Sigmoid colon (tissue), 7 donors: ENCODE measurements at places on chromosomes 2 and 18. TPM values are rescaled to one million over a fixed set of nuclear protein-coding genes. Genes with fewer than 3 reads are reported as not detected.

Gene ALKAL2
- total RNA-seq: 2.7 TPM

DNA sequence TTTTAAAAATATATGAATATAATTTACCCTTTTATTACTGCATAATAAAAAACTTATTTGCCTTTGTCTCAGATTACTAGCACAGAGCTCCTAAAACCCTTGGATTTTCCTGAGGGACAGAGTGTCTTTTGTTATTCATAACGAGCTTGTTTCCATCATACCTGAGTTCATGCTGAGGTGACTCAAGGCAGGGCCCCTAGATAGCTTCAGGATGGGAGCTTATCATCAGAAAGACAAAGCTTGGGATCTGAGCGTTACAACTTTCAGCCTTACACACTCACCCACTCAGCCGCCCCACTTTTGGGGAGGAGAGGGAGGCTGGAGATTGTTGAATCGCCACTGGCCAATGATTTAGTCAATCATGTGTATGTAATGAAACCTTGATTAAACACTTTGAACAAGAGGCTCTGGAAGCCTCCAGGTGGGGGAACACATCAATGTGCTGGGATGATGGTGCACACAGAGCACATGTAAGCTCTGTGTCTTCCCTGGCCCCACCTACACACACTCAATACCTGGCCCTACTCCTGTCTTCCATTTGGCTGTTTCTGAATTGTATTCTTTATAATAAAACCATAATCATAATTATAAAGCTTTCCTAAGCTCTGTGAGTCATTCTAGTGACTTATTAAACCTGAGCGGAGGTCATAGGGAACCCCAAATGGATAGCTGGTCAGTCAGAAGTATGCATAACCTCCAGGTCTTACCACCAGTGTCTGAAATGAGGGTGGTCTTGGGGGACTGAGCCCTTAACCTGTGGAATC is 28.5 kb upstream of the DNAH7 start:
- H3K27me3 ChIP-seq: no peaks in the 10 kb centered on the region
- no peak overlapping the region for H3K27ac ChIP-seq
- H3K4me3 ChIP-seq: no peak overlapping the region
- no peaks in the 10 kb centered on the region for H3K4me1 ChIP-seq
- no peak for DNase-seq

Gene DAPL1
- 1.5 TPM for total RNA-seq

DNA sequence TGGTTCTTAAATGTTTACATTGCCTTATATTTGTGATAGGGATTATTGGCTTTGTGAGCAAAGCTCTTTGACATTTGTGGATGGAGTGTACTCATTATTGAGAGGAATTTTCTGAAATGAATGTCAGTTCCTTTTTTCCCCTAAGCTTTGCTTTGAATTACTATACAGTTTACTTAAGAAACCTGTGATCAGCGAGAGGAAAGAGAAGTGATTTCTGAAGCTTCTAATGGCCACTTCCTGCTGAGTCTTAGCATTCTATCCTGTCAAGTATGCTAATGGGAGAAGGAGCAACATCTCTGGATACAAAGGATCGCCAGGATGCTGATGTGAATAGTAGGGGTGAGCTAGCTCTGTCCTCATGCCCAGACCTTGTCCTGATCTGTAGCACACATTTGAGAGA is 47.8 kb upstream of the MGAT5 start:
- no peak for DNase-seq
- H3K4me3 ChIP-seq: no peak overlapping the region
- H3K27ac ChIP-seq: no peak overlapping the region
- no peaks in the 10 kb centered on the region for H3K27me3 ChIP-seq

- no peaks in the 10 kb centered on the region for H3K4me1 ChIP-seq
- H3K27me3 ChIP-seq: no peaks in the 10 kb centered on the region
- no peak overlapping the region for H3K27ac ChIP-seq
- no peaks in the 10 kb centered on the region for H3K36me3 ChIP-seq
- DNase-seq: no peak
Observed at GRCh38 chr2:30765191-30765590, 42.1 kb downstream of the CAPN13 start.

DNA sequence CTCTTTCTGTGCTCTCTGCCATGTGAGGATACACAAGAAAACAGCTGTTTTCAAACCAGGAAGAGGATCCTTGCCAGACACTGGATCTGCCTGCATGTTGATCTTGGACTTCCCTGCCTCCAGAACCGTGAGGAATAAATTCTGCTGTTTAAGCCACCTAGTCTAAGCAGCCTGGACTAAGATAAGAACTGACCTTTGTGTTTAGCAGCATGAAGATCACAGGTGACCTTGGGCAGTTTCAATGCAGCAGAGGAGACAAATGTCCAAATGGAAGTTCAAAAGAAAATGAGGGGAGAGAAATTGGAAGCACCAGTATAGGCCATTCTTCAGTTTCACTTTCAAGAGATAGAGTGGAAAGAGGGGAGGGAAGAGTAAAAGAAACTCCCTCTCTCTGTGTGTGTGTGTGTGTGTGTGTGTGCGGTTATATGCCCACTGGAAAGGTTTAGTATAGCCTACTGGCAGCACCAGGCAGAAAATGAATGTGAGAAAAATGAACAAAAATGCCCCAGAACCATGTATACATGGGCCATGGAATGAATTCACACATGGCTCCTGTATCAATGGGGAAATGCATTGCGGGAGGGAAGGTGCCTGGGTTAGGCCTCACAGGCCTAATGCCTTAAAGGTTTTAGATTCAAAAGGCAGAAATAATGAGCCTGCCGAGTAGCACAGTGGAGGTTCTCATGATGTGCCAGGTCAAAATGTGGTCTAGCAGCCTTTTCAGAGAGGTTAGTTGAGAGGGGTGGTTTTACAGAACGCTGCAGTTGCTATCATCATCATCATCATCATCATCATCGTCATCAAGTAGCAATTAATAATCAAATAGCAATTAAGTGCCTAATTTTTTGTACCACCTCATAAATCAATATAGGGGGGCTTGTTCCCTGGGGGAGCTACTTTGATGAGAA is 1.1 kb upstream of the CERS6 start:
- no peaks in the 10 kb centered on the region for H3K36me3 ChIP-seq
- no peak overlapping the region for H3K4me3 ChIP-seq
- no peak for DNase-seq
- peak overlapping the region; percentile 86 for H3K27ac ChIP-seq

Gene DSG1
- not detected for total RNA-seq

- H3K4me1 ChIP-seq: no peaks in the 10 kb centered on the region
- DNase-seq: no peak
- no peaks in the 10 kb centered on the region for H3K27me3 ChIP-seq
- no peak overlapping the region for H3K27ac ChIP-seq
- H3K36me3 ChIP-seq: no peaks in the 10 kb centered on the region
Observed at GRCh38 chr2:10191554-10191953, 69.0 kb downstream of the RRM2 start.

GRCh38 chr2:22290302-22290701 is 1094.7 kb upstream of the KLHL29 start:
- H3K27ac ChIP-seq: no peak overlapping the region
- peaks cover 4% of the 10 kb centered on the region for H3K4me1 ChIP-seq
- H3K4me3 ChIP-seq: no peak overlapping the region
- DNase-seq: no peak

Gene PDE1A
- total RNA-seq: 35.3 TPM

- H3K27me3 ChIP-seq: no peaks in the 10 kb centered on the region
- DNase-seq: peak; percentile 38
- H3K4me3 ChIP-seq: no peak overlapping the region
- no peak overlapping the region for H3K27ac ChIP-seq
- peaks cover 19% of the 10 kb centered on the region for H3K36me3 ChIP-seq
- H3K4me1 ChIP-seq: no peaks in the 10 kb centered on the region
Observed at GRCh38 chr2:24818721-24819167, 25.5 kb downstream of the CENPO start.

DNA sequence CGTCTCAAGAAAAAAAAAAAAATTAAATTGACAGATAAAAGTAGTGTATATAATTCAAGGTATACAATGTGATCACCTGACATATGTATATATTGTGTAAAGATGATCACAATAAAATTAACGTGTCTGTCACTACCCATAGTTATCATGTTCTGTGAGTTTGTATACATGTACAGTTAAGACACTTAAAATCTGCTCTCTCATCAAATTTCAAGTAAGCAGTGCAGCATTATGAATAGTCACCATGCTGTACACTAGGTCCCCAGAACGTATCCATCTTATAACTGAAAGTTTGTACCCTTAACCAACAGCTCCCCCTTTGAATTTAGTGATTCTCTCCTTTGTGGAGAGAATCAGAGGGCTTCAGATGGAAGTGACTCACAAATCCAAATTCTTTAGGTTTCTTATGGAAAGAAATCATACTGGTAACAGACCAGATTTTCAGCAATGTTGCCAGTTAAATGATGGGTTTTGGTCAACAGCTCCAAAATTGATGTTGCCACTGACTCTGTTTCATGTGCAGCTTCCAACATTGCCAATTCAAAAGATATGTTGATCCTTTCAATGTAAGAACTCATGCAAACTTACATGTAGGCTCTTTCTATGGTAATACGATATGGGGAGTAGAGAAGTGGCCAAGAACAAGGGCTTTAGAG is 281.5 kb downstream of the AFF3 start:
- no peak overlapping the region for H3K27ac ChIP-seq
- peaks cover 12% of the 10 kb centered on the region for H3K4me1 ChIP-seq
- H3K36me3 ChIP-seq: no peaks in the 10 kb centered on the region
- DNase-seq: no peak
- H3K4me3 ChIP-seq: no peak overlapping the region
- no peaks in the 10 kb centered on the region for H3K27me3 ChIP-seq

- H3K27ac ChIP-seq: peak overlapping the region; percentile 82
- no peaks in the 10 kb centered on the region for H3K27me3 ChIP-seq
- H3K4me3 ChIP-seq: no peak overlapping the region
- peaks cover 58% of the 10 kb centered on the region for H3K4me1 ChIP-seq
Observed at GRCh38 chr2:9310798-9311197, 104.2 kb downstream of the ASAP2 start.

Gene CMPK2
- total RNA-seq: 9.3 TPM

DNA sequence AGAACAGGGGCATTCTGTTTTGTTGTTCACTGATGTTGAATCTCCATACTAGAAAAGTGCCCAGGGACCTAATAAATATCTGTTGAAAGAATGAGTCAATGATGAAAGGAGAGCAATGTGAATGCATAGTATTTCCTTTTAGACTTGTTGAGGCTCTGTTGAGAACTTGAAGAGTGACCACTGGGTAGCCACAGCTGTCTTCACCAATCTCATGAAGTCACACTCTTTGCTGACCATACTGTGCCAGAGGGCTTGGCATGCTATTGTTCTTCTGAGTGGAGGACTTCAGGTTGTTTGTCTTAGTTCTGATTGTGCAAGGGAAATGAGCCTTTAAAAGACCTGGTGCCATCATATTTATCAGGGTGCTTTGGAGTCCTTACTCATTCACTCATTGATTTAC is 41.6 kb upstream of the NT5C1B start:
- no peak overlapping the region for H3K4me3 ChIP-seq
- H3K27ac ChIP-seq: no peak overlapping the region
- DNase-seq: no peak
- H3K27me3 ChIP-seq: no peaks in the 10 kb centered on the region
- H3K36me3 ChIP-seq: no peaks in the 10 kb centered on the region

Gene IAH1
- total RNA-seq: 88.0 TPM

GRCh38 chr2:42959234-42960001 is 167.0 kb upstream of the HAAO start:
- H3K27ac ChIP-seq: peak overlapping the region; percentile 71
- no peaks in the 10 kb centered on the region for H3K27me3 ChIP-seq
- no peak overlapping the region for H3K4me3 ChIP-seq
- no peaks in the 10 kb centered on the region for H3K36me3 ChIP-seq
- DNase-seq: peak; percentile 86

- H3K36me3 ChIP-seq: no peaks in the 10 kb centered on the region
- peaks cover 30% of the 10 kb centered on the region for H3K4me1 ChIP-seq
- H3K27ac ChIP-seq: peak overlapping the region; percentile 90
Observed at GRCh38 chr2:8684540-8684877, 2.7 kb downstream of the ID2 start.
